ENCODE measurements at places on chromosomes 13 and 19.

GRCh38 chr13:99507986-99508385 lies 6.7 kb downstream of the TM9SF2 start:
- no peak for DNase-seq

GRCh38 chr19:617551-618246 lies 15.6 kb downstream of the POLRMT start:
- DNase-seq: no peak

DNA sequence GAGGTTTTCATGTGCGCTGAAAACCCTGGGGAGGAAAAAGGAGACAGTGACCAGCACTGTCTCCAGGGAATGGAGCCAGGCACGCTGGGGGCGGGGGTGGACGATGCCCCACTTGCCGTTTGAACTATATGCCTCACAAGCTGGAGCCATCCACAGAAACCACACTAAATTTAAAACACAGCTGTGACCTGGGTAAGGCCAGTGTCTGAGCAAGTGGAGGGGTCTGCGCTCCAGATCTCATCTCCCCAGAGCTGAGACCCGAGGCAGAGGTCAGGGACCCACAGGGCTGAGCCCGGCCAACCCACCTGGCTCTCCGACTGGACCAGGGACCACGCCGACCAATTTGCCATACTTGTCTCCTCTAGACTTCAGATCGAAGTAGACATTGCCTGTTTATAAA lies 23.2 kb downstream of the CARS2 start:
- DNase-seq: no peak

GRCh38 chr19:18878858-18879578 lies 16.9 kb downstream of the CERS1 start:
- no peak for DNase-seq

GRCh38 chr19:4676955-4677731 lies 7.0 kb upstream of the MYDGF start:
- DNase-seq: peak; percentile 20

- DNase-seq: no peak
Measured at GRCh38 chr19:54271106-54271505, 9.8 kb downstream of the LILRB2 start.

- no peak for DNase-seq
Measured at GRCh38 chr13:30331331-30331771, 24.0 kb upstream of the KATNAL1 start.

All from adipocyte (in vitro differentiated cells).